ENCODE measurements at places on chromosomes 6 and 20.

DNA sequence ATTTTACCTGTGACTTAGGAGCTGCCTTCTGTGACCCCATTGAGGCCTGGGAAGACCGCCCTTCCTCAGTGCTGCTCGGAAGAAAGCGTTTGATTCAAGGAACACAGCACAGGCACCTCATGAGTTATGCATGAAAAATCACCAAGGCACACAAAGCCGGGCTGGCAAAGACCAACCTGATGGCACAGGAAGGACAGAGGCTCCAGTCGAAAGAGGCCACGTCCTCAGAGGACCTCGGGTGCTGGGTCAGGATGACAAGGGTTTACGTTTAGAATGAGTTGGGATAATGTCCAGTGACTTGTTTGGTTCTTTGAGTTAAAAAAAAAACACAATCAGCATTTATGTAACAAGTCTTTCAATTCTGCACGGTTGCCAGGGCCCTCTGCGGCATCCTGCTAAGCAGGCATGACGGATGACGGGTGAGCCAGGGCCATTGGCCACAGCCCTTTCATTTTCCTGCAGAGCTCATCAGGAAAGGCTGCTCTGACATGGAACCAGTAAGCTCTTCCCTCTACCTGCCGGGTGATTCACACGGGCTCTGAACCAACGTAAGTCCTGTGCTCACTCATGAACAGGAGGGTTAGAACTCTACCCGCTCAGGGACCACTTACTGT is 112.8 kb downstream of the DACT2 start:
- DNase-seq = no peak

GRCh38 chr6:99002831-99003230 is 55.1 kb upstream of the FBXL4 start:
- DNase-seq = no peak

- no peak for DNase-seq
These were observed 244.2 kb downstream of the HIVEP2 start for GRCh38 chr6:142700671-142701312.

- no peak for DNase-seq
These were observed 928.9 kb downstream of the TFAP2A start for GRCh38 chr6:9485992-9486391.

DNA sequence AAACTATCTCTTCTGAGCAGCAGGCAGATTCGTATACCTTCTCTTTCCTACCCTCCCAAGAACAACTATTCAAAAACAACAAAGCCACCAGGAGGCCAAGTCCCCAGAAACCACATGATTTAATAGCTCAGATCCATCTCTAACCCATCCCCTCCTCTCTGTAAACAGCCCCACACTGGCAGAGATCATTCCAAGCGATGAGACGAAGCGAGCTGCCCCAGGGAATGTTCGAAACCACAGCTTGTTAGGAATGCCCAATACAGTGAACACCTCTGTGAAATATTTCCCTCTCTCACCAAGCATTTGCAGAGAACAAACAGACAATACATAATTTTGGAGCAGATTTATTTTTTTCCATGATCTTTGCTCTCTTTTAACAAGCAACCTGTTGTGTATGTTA is 231.8 kb downstream of the SOD2 start:
- DNase-seq = no peak

- no peak for DNase-seq
These were observed 155.2 kb downstream of the UBE3D start for GRCh38 chr6:82910395-82910794.

- no peak for DNase-seq
These were observed 495.4 kb upstream of the MANEA start for GRCh38 chr6:95081949-95082348.

- no peak for DNase-seq
These were observed 53.6 kb downstream of the PRDM13 start for GRCh38 chr6:99660206-99660605.

DNA sequence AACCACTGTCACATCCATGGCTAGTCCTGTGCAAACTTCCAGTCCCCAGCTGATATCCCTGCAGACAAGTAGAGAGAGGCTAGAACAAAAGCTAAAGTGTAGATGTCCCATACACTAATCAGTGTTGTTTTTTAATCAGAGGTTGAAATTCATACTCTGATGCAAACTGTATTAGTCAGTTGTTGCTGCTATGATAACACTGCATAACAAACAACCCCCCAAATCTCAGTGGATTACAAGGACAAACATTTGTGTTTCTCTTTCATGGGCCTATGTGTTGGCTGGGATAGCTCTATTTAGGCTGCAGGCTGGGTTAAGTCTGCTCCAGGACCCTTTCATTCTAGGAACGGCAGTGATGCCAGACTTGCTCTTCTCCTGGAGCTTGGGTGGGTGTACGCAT is 26.8 kb downstream of the BNIP5 start:
- no peak for DNase-seq

GRCh38 chr6:161649068-161649467 is 375.2 kb upstream of the AGPAT4 start:
- no peak for DNase-seq

Data from fibroblast of skin of back (primary cell).